HT1080 (cell line): ENCODE measurements at places on chromosomes 3 and 15. TPM values are rescaled to one million over a fixed set of nuclear protein-coding genes. Genes with fewer than 3 reads are reported as not detected.

Gene EXD1
- not detected in 2 replicates for total RNA-seq

Gene GOLGA6L6
- total RNA-seq, result not detected in 2 replicates

Gene PLOD2
- 65.1 and 74.7 TPM in 2 replicates for total RNA-seq

Gene GP5
- not detected in 2 replicates for total RNA-seq

- DNase-seq, result no peak
Observed at GRCh38 chr15:62528505-62528904, 363.4 kb upstream of the C2CD4B start.

DNA sequence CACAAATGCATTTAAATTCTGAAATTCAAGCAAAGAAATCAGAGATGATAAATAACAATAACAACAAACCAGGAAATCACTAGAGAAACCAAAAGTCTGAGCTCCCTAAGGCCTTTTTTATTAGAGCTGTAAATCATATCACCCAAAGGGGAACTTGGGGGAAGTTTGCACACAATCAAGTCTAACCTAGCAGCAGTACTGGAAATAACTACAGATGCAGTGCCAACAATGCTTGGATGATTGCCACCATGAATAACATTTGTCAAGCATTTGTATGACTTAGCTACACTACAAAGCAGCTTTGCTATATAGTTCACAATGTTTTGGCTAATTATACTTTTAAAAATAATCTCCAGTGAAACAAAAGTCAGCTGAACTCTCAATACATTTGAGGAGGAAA lies 27.8 kb downstream of the SHQ1 start:
- DNase-seq, result no peak

- DNase-seq, result no peak
Observed at GRCh38 chr15:94097552-94097951, 133.8 kb upstream of the MCTP2 start.

DNA sequence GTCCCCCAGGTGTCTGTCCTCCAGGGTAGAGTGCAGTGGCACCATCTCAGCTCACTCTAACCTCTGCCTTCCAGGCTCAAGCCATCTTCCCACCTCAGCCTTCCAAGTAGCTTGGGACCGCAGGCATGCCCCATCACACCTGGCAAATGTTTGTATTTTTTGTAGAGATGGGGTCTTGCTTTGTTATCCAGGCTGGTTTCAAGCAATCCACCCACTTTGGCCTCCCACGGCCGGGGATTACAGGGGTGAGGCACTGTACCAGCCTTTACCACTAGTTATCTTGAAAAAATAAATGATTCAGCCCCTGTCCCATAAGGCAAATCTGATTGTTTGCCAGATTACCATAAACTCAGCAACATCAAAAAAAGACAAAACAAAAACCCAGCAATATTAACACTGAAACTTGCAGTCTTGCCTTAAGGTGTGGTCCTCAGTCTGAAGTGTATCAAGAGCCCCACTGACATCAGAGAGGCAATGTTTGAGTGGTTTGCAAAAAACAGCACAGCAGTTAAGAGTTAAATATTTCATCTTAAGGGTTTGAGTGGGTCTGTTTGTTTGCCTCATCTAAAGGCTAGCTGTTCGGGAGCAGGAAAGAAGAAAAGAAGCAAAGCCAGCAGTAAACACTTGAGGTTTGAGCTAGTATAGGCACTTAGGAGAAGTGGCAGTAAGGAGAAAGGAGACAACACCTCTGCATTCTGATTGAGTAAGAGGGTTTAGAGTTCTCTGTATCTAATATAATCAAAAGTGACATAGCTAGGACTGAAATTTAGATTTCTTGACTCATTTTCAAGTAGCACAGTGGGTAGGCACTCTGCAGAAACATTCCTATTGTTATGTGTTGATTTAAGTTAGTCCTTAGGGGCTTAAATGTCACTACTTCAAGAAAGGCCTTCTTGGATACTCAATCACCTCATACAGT lies 26.3 kb upstream of the EDEM1 start:
- no peak for DNase-seq
